ENCODE measurements at places on chromosomes 11 and 22.
A peak's percentile ranks its signal among the peaks of the same experiment; 100 is the strongest.

GRCh38 chr11:2708151-2708581 is 8.4 kb upstream of the KCNQ1OT1 start:
- DNase-seq = no peak

GRCh38 chr11:110272919-110273318 is 23.5 kb downstream of the RDX start:
- DNase-seq = no peak

- no peak for DNase-seq
Measured at GRCh38 chr22:30940685-30941362, 27.8 kb downstream of the MORC2 start.

GRCh38 chr11:103894034-103894433 is 142.4 kb upstream of the DDI1 start:
- no peak for DNase-seq

DNA sequence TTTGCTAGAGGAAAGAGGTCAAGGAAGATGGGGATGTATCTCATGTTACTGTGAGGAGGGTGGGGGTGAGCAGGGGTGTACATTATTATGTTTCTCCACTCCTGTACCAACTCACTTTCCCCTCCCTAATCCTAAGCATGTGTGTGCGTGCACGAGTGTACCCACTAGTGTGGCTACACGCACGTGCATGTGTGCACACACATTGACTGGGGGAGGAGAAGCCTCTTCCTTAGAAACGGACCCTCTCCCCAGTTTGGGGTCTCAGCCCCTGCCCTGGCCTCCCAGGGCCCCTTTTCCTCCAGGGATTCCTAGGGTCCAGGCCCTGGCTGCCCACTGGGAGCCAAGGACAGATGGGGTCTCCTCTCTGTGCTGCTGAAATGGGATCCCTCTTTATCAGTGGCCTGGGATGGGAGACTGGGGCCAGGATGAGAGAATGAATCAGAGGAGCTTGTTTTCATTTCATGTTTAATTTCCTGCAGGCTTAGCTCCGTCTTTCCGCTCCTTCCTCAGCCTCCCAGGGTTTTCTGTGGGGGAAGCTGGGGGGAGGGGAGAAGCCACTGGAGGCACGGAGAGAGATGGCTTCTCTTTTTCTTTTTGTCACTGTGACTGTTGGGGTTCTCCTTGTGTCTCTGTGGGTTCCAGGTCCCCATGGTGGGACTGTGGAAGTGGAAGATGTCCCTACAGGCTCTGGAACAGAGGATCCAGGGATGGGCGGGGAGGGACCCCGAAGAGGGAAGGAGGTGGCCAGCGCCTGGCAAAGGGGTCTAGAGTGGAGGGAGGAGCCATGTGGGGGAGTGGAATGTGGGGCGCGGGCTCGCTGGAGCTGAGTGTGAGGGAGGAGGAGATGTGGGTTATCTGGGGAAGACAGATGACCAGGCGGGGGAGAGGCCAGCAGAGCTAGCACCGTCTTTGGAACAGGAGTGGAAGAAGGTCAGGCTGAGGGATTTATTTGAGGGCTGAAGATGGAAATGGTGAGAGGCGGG is 40.3 kb downstream of the ALX4 start:
- no peak for DNase-seq

GRCh38 chr22:23283591-23284503 is 103.5 kb downstream of the BCR start:
- peak; percentile 90 for DNase-seq

GRCh38 chr11:77211594-77212251 is 83.7 kb downstream of the MYO7A start:
- no peak for DNase-seq

Measured in HepG2 (cell line).